ENCODE measurements at places on chromosomes 5 and 9.

DNA sequence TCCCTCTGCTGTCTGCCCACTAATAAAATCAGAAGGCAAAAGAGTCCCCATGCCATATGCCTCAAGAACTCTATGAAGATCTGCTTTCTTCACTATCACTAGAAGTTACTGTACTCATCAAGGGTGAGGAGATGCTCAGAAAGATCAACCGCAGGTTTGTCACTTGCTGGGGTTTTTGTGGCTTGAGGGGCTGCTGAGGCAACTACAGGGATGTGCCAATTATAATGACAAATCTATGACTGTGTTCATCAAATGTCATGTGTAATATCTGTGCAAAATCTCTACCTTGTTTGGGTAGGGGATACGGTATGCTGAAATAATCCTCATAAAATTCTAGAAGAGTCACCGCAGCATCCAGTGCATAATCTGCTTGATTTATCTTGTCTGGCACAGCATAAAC, 13.0 kb downstream of the ERAP1 start:
- DNase-seq = no peak

- no peak for DNase-seq
Observed at GRCh38 chr5:97044052-97044451, 98.4 kb downstream of the LIX1 start.

GRCh38 chr5:55865831-55866230, 14.7 kb downstream of the IL31RA start:
- no peak for DNase-seq

DNA sequence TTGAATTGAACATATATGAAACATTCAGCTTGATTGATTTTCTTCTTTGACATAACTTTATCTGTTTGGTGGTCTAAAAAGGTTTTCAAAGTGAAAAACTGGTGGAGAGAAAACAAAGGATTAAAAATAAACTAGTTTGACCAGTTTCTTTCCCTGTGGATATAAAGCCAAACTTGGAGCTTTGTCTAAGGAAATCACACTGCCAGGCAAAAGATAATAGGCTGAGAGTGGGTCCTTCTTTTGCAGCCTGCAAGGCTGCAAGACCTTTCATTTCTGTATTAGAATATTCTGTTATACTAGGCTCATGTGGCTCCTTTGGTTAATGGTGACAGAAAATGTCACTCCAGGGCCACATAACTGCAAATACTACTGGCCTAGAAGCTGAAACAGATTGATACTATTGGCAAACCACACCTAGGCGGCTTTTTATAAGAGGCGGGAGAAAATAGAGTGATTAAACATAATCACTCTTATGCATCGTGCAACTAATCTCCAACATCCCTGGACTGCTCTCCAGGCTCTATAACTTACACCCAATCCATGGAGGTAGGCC, 129.1 kb upstream of the ZNF462 start:
- no peak for DNase-seq

- DNase-seq = no peak
Observed at GRCh38 chr9:132798817-132799790, 79.0 kb downstream of the AK8 start.

GRCh38 chr5:36679221-36679989, 73.0 kb downstream of the SLC1A3 start:
- no peak for DNase-seq

DNA sequence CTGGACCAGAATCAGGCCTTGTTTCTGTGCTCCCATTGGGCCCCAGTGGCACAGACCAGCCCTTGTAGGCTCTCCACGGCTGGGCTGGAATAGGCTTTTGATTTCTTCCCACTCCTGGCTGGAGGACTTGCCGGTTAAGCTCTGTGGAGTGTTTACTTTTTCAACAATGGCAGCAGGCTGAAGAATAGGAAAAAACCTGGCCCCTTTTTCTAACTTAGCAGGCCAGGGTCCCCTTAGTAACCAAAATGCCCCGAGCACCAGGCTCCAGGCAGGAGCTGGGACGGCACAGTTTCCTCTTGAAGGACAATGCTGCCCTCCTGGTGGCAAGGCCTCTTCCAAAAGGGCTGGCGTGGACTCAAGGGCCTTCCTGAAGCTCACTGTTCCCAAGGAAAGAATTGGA, 230.3 kb downstream of the CRB2 start:
- no peak for DNase-seq

DNA sequence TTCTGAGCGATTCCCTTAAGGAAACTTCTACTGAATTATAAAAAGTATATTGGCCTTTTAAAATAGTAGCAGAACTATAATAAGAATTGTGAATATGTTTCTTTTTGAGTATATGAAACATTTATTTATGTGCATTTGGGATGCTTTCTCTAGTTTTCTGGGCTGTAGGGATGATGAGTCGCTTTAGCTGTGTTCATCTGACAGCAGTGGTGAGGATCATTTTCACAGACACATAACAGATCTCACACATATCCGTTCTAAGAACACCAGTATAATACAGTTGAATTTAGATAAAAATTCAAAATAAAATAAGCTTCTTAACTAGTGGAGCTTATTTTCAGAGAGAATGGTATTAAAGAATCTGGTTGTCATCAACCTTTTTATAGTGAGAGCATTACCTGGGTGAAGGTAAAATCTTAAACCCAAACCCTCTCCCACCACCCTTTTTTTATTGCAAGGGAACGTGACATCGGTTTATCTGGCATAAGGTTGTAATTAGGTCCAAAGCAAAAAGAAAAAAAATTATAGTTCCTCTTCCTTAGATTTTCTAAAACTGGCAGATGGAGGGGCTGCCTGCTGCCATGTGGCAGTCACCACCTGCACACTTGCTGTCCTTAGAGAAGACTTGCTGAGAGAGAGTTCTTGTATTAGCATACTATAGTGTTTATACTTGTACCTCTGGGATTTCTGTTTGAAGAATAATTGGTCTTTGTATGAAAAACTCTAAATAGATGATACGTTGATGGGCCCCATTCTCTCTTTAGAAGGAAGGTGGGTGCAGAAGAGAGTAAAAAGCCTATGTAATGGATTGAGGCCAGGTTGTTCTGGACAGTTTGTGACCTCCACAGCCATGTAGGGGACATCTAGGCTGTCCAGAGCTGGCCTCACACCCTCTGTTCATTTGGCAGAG, 86.8 kb downstream of the CAMK4 start:
- DNase-seq = no peak

DNA sequence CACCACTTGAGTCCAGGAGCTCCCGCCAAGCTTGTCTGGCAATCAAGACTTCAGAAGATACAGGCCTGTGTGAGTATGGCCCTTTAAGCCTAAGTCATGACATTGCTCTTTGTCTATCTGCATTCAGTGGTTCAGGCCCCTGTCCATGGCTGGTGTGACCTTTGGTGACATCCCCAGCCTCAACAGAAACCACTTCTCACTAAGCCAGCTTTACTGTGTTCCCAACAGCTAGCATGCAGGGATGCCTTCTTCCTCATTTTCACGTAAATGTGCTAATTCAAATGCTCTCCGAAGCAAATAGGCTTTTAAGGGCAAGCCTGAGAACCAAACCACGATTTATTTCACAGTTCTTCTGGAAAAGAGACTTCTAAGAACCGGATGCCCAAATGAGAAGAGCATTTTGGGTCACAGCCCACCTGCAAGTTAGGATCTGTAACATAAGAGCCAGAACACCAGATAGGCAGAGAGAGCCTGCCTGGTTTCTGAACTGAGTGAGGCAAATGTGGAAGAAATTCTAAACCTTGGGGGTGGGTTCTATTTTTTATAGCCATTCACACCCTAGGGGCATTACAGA, 14.9 kb downstream of the CD180 start:
- no peak for DNase-seq

GRCh38 chr9:120152295-120152694, 427.7 kb downstream of the CDK5RAP2 start:
- no peak for DNase-seq

- no peak for DNase-seq
Observed at GRCh38 chr9:9091387-9091786, 1291.8 kb upstream of the DMAC1 start.

GRCh38 chr9:111366978-111367377, 37.0 kb upstream of the OR2K2 start:
- DNase-seq = no peak

DNA sequence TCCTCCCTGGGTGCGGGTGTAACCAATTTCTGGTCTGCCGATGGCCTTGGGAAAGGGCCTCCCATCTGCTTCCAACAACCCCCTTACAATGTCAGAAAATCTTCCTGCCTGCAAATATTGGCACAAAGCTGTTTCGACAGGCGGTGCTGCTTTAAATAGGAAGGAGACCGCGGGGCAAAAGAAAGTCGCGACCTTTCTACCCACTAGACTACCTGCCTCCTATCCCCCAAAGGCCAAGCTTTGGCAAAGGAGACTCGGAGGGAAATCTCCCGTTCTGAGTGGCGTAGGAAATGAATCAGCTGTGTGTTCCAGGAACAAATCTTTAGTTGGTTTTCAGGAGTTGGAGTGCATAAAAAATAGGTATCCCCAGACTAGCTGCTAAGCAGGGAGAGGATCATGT, 36.8 kb upstream of the NFIB start:
- no peak for DNase-seq

- no peak for DNase-seq
Observed at GRCh38 chr5:150038547-150038946, 38.0 kb downstream of the HMGXB3 start.

- DNase-seq = no peak
Observed at GRCh38 chr9:121286973-121287741, 19.2 kb downstream of the GSN start.

- no peak for DNase-seq
Observed at GRCh38 chr5:168693883-168694282, 114.7 kb upstream of the PANK3 start.

GRCh38 chr5:55701462-55702103, 10.5 kb downstream of the SLC38A9 start:
- no peak for DNase-seq

DNA sequence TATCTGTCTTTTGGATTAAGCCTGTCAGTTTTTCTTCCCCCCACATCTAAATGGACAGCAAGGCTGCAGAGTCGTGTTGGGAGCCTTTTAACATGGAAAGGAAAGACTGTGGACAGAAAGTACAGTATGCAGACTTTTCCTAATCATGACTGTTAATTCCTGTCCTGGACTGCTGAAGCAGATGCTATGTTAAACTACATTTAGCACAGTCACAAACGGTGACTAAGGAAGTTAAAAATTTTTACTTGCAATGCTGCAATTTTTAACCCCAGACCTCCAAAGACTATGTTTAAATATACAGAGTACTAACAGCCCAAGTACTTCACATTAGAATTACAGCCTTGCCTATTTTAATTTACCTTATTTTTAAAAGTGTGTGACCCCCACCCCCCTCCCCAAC, 51.8 kb downstream of the ELAVL2 start:
- no peak for DNase-seq
